Activated T-helper 1 cell treated with Interleukin-2 at 50 U/mL for 16 hours (primary cell): ENCODE measurements at places on chromosomes 5 and 9.

DNA sequence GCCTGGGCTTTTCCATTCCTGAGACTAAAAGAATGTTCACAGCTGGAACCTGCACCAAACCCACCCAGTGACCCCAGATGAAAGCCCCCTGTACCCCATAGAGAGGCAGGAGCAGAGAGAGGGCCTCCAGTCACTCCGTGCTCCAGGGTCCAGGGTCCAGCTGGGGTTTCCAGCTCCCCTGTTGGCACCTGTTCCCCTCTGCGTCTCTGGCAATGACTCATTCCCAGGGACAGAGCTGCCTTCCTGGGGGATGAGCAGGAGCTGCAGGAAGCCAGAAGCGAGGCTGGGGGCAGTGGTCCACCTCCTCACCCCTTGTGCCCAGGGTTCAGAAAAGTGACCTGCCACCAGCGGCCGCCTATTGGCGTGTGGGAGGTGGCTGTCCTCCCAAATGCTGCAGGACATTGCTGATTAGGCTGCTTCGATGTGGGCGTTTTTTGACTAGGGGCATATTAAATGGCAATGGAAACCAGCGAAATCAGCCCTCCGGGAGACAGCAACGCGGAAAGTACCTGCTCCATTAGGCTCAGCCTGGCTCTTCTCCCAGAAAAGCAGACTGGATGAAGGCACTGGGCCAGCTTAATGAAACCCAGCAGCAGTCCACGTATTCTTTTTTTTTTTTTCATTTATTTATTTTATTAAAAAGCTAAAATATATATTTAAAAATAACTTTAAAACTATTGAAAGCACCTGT is 97.4 kb downstream of the DAP start:
- DNase-seq, result no peak

- DNase-seq, result no peak
Observed at GRCh38 chr5:169173372-169173771, 127.6 kb downstream of the SLIT3 start.

- no peak for DNase-seq
Observed at GRCh38 chr5:37836592-37837413, 3.0 kb downstream of the GDNF start.

DNA sequence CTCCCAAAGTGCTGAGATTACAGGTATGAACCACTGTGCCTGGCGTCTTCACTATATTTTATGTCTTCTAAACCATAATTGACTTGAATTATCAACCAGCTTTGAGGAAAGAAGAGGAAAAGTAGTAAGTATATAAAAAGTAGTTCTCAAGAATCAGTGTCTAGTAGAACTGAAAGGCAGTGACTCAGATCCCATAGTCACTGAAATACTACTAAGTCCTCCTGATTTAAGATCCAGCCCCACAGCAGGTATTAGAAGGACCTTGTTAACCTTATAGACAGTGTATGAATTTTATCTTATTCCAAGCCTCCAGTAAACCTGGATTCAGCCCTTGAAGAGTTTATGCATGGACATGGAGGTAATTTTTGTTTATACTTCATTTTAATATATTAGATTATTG is 31.5 kb downstream of the LNPEP start:
- DNase-seq, result no peak

DNA sequence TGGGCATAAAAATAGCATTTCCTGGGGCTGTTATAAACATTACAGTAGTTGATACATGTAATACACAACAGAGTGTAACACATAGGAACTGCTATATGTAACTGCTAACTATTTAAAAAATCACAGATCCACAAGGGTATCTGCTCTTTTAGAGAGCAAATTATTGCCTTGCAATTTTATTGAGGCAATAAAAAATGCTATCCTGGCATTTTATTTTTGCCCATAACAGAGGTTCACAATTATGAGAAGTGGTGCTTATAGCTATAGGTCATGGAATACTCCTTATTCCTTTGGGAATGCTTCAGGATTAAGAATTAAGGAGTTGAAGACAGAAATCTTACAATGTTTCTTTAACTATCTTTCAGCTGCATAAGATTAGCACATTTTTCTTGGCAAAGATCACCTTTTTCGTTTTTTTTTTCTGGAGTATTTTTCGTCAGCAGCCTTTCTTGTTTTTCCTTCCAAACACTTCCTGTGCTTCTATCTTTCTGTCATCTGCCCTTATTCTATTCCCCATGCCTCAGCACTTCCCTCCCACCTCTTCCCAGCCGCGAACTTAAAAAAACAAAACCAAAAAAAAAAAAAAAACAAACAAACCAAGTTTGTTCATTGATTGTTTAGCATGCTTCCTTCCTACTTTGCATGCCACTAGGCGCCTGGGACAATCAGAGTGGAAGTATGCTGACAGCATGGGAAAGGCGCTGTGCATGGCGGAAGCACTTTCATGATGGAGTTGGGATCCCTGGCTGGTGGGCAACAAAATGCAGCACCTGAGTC is 264.2 kb downstream of the MAST4 start:
- no peak for DNase-seq

GRCh38 chr5:132302413-132302812 is 8.2 kb downstream of the SLC22A4 start:
- DNase-seq, result no peak

- no peak for DNase-seq
Observed at GRCh38 chr5:143041461-143041860, 271.3 kb downstream of the ARHGAP26 start.

GRCh38 chr9:127025042-127025441 is 97.4 kb downstream of the ANGPTL2 start:
- DNase-seq, result no peak

DNA sequence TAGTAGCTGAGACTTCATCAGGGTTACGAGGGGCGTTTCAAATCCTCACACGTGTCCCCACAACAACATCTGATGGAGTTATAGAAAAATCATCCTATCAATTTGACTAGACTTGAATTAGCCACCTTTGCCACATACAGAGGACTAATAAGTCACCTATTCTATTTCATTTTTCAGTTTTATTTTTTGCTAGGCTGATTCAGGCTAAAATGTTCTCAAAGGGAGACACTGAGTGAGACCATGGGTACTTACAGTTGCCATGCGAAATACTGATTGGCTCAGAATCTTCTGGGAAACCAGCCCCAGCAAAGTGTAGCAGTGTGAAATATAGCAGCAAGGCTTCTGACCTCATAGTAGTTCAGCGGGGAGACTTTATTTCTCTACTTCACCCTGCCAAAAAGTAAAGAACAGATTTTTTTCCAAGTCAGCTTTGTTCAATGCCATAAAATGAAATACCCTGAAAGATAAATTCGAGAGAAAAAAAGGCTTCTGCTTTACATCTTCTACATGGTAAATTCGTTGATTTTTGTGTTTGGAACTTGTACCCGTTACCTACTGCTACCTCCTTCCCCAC is 69.9 kb downstream of the SEMA6A start:
- no peak for DNase-seq

GRCh38 chr5:79602889-79603288 is 9.4 kb upstream of the TENT2 start:
- no peak for DNase-seq

GRCh38 chr5:129110742-129111141 is 16.2 kb downstream of the ISOC1 start:
- no peak for DNase-seq

DNA sequence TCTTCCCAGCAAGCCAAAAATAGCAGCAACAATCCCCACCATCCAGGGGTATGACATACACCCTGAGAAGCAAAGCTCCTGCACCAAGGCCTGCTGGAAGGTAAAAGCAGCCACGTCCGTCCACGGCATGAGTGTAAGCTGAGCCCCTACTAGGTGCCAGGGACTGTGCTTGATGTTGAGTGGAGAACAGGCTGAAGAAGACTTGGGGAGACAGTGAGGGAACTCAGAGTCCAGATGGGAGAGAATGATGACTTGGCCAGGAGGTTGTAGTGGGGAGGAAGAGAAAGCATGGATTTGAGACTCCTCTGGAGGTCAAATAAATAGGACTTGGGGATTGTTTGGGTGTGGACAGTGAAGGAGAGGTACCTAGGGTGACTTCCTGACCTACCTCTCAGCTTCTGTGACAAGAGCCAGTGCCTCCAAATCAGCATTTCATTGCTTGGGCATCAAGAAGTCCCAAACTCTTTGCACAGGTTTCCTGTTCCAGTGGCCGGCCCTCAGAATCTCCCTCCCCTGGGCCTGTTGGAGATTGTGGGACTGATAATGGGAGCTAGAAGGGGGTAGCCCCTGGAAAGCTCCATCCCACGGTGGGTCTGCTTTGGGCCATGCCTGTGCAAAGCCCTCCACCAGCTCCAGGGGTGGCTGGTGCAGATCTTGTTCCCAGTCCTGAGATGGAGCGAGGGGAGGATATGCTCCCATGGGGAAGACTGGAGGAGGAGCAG is 58.3 kb upstream of the ADAMTS2 start:
- no peak for DNase-seq

GRCh38 chr5:41683181-41683580 is 172.8 kb upstream of the PLCXD3 start:
- DNase-seq, result no peak

DNA sequence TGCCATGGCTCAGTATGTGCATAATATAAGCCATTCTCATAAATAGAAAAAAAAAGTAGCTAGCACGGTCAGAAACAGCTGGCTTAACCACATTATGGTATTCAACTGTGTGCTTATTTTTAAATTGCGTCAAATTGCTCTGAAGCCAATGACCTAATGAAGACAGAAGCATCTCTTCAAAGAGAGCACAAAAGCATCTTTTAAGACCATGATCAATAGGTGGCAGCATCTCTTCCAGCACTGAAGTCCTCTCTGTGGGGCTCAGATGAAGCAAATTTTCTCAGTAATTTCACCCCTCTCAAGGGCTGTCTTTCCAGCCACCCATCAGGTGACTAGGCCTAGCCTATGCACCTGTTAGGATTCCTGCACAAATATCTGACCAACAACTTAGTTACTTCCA is 251.4 kb downstream of the GLIS3 start:
- DNase-seq, result no peak

DNA sequence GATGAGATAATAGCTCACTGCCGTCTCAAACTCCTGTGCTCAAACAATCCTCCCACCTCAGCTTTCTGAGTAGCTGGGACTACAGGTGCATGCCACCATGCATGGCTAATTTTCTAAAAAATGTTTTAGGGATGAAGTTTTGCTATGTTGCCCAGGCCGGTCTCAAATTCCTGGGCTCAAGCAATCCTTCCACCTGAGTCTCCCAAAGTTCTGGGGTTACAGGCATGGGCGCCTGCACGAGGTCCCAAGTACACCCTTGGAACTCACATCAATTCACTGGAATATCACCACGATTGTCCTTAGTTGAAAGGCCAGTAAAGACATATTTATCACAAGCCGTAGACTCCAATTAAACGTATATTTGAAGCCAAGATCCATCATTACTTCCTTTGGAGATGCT is 184.6 kb downstream of the IRX1 start:
- DNase-seq, result no peak

DNA sequence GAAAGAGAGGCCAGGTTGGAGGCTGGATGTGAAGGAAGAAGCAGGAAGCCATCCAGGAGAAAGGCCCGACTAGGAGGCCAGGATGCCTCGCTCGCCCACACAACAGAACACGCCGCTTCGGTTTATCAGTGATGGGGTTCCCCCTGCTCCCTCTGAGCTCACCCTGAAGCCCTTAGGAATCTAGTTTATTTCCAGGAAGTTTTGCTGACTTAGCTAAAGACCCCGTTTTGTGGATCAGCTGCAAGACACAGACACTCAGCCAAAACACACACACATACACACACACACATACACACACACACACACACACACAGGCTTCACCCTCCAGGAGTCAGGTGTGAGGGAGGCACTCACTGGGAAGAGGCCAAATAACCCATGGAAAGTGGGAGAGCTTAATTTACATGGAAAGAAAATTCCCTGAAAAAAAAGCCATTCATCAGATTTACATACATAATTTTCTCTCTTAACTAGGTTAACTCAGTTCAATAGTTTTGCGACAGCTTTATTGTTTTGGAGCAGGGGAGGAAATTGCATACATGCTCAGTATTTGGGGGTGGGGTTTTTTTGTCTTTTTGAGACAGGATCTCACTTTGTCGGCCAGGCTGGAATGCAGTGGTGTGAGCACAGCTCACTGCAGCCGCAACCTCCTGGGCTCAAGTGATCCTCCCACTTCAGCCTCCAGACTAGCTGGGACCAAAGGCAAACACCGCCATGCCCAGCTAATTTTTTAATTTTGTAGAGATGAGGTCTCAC is 92.7 kb upstream of the HAND1 start:
- DNase-seq, result no peak

DNA sequence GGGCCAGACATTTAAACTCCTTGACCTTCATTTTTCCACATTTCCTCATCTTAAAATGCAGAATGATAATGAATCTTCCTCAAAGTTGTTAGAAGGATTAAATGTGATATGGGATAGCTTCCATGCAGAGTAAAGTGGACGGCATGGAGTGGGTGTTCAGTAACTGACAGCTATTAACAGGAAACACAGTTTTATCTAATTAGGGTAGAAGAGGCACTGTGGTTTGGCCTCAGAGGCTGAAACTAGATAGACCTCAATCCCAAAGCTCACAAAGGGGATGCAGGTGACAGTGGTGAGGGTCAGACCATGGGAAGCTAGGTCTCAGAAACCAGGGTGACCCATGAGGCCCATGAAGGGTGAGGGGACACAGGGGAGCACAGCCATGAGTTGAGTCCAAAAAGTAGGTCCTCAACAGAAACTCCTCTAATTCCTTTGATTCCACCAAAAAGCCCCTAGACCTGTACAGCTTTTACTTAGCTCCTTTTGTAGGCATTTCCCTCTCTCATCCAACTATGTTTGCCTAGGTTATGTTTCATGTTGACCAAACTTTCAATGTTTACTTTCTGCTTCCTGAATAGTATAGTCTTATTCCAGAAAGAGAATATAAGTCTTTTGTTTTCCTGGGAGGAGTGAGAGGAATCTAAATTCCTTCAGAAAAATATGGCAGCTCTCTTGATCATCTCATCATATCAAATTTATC is 27.9 kb upstream of the GLDC start:
- no peak for DNase-seq

GRCh38 chr5:65066387-65067146 is 297.8 kb downstream of the CWC27 start:
- DNase-seq, result no peak

DNA sequence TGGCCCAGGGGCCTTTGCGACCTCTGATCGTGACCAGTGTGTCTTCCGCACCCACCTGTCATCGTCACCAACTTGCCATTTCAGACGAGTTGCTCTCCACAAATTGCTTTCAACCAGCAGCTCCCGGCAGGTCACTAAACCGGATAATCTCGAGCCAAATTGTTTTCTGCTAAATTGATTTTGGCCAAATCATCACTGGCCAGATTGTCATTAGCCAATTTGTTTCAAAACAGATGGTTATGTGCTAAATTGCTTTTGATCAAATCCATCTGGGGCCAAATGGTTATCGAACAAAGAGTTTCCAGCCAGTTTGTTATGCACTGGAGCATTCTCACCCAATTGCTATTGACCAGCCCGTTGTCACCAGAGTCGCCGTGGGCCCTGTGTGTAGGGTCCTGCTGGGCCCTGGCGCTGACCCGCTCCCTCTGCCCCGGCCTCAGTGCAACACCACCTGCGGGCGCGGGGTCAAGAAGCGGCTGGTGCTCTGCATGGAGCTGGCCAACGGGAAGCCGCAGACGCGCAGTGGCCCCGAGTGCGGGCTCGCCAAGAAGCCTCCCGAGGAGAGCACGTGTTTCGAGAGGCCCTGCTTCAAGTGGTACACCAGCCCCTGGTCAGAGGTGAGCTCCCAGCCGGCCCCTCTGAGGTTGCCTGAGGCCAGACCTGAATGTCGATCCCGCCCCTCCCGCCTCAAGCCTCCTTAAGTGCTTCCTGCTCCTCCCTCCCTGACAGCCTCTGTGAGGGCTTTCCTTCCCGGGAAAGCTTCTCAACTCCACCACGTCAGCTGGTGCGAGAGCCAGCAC is 35.6 kb downstream of the ADAMTSL2 start:
- no peak for DNase-seq
